ENCODE measurements at places on chromosomes 1 and 21.
A peak's percentile ranks its signal among the peaks of the same experiment; 100 is the strongest.

GRCh38 chr1:180255536-180256340, 25.7 kb downstream of the LHX4 start:
- DNase-seq = no peak

- DNase-seq = peak; percentile 20
These were observed 1.8 kb upstream of the MCOLN2 start for GRCh38 chr1:84998642-84999280.

- DNase-seq = no peak
These were observed 79.3 kb downstream of the MAP3K7CL start for GRCh38 chr21:29209696-29210095.

GRCh38 chr1:202567738-202568137, 142.5 kb downstream of the SYT2 start:
- DNase-seq = no peak

GRCh38 chr1:160405331-160405877, 5.0 kb downstream of the VANGL2 start:
- DNase-seq = no peak

DNA sequence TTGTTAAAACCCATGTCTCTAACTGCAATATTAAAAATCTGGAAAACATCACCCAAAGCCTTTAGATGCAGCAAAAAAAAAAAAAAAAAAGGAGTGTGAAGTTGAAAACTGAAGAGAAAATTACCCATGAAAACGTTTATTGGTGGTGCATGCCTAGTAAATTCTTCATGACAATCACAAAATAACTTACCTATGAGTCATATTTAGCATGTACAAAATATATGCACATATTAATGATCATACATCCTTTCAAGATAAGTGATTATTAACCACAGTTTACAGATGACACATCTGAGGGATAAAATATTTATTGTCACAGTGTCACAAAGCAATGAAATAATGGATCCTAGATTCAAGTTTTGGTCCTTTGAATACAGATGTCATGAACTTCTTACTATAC, 505.2 kb upstream of the NR5A2 start:
- no peak for DNase-seq

DNA sequence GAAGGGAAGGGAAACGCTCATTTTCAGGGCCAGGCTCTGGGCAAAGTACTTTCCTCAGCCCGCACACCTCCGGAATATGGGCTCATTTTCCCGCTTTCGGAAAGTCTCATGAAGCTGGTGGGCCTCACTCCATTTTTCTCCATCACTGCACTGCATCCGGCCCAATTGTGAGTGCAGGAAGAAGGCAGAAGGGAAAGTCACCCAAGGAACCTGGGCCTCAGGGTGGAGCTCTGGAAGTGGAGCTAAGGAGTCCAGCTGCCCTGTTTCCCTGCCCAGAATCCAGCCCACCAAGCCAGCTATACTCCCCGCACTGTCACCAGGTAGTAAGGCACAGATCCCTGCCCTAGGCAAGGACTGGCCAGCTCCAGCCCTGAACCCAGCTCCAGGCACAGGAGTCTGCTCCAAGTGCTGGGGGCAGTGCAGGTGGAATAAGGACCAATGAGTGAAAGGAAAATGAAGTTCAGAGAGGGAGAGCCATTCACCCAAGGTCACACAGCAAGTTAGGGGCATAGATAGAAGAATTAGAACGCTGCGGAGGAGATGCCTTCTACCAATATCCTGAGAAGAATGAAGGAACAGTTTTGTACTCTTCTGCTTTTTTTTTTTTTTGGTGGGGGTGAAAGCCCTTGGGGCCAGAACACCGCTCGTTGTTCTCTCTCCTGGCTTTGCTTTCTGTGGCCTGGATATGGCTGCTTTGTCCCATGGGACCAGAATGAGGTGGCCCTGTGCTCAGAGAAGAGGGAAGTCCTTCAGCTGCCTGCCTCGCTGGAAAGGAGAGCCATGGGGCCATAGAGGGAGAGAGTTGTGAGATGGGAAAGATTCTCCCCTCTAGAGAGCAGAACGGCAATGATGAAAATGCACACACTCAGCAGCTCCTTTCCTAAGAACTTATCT, 10.0 kb downstream of the LRP8 start:
- no peak for DNase-seq

DNA sequence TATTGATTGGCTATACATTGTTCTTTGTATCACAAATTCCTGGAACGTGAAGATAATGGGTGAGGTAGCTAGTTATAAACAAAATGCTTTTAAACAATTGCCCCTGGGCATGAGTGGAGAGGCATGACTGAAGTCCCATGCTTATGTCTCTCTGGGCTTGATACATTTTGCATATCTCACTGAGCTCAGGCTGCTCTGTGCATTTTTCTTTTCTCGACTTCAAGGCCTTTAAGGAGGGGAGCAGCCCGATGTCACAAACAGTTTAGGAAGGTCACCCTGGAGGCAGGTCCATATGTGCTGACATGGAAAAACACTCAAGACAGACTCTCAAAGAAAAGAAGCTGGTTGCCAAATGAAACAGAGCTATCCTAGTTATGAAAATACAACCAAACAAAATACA, 80.1 kb upstream of the PUM1 start:
- DNase-seq = no peak

DNA sequence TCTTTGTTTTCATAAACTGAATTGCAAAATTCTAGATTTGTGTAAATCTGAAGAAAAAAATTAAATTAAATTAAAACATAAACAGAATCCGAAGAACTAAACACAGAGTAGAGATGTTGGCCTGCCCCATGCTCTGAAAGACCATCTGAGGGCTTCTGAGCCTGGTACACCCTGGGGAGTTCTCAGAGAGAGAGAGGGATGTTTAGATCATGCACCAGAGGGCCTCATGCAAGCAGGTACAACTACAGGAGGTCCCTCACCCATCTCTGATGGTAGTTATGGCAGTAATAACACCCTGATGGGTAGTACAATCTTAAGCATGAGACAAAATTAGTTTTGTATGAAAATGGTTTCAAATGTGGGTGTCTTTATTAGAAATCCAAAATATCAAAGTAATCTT, 127.7 kb downstream of the TGFB2 start:
- DNase-seq = no peak

- DNase-seq = no peak
These were observed 139.3 kb upstream of the ZNF644 start for GRCh38 chr1:91161166-91161565.

DNA sequence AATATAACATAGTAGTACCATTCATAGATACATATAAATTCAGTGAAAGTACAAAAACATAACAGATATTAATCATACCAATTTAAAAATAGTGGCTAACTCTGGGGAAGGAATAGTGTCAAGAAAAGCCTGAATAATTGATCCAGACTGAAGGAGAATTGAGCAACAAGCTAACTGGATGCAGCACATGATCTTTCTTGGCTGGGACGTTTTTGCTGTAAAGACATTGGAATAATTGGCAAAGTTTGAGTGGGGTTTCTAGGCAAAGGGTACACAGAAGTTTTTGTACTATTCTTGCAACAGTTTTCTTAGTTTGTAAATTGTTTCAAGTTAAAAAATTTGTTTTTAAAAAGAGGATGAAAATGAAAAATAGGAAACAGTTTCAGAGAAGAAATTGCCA, 2.6 kb upstream of the SH3GLB1 start:
- no peak for DNase-seq

GRCh38 chr1:223328566-223328965, 35.4 kb downstream of the SUSD4 start:
- no peak for DNase-seq

DNA sequence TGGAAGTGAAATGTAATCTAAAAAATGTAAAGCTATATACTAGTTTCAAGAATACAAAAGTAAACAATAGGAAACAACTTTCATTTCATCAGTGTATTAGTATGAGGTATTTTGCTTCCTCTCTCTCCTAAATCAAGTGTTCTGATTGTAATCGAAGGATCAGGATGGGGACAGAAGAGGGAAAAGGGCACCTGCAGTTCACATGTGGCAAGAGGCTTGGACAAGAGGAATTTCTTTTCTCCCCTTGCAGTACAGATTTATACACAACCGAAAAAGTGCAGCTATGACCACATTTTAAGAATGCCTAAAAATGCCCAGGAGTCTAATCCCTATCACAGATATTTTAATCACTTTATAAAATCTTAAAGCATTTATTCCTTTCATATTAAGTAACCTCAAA, 63.7 kb downstream of the NRIP1 start:
- DNase-seq = no peak

DNA sequence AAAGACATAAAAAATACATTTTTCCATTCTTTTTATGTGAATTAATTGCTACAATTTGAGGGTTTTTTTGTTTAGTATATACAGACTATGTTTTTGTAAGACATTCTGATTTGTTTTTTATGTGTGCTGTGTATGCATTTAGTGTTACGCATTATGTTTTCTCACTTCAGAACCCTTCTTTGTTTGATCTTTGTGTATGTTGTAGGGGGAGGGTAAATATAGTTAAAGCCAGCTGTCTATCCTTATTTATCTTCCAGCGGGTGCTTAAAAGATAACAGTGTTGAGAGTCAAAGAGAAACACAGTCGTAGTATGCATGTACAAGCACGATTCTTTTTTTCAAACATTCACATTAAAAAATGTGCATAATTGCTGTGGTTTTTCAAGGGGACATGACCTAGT, 97.5 kb upstream of the KIAA1614 start:
- DNase-seq = no peak

DNA sequence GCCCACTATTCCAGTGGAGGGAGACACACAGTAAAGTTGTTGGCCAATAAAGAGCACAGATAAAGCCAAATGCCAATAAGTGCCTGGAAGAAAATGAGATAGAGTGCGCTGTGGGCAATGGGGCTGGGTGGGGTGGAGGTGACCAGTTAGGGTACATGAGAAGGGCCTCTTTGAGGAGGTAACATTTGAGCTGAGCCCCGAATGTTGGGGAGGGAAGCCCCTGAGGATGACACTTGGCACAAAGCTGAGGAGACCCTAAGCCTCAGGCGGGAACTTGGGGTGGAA, 979 bp downstream of the S100A9 start:
- no peak for DNase-seq

DNA sequence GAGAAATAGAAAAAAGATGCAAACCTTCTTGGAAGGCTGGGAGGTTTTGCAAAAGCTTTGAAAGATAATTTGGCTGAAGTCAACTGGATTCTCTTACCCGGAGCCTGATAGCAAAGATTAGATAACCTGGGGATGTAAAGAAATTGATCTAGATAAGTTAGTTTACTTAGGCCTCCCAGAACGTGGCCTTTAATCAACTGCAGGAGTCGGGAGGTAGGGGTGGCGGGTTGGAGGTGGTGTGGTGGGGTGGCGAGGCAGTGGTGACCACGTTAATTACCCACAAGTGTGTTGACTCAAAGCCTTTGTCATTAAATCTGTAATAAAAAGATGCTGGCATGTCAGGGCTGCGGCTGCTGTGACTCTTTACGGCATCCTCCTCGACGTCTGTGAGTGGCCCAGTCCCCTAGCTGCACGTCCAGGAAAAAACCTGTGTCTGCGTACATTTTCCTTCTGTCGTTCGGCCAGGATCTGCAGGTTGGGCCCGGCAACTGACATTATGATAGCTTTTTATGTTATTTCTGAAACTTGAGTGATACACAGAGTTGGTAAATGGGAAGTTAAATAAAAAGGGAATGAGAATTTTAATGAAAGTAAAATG, 51.1 kb upstream of the B3GALT2 start:
- DNase-seq = no peak

- no peak for DNase-seq
These were observed 393 bp downstream of the LYSMD1 start for GRCh38 chr1:151165281-151165737.

GRCh38 chr1:110749960-110750359, 75.2 kb upstream of the KCNA3 start:
- DNase-seq = no peak

DNA sequence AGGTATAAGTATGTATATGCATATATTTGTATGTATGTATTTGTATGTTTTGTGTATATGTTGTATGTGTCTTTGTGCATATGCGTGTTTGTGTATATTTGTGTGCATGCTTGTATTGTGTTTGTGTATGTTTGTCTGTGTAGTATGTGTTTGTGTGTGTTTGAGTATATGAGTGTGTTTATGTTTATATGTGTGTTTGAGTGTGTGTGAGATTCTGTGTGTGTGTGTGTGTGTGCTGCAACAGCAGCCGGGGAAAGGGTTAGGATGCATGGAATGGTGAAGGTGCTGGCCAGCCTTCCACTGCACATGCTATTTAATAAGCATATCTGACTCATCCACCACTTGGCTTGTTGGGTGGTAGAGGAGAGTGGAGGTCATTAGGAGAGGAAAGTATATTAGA, 46.6 kb upstream of the RAB4A start:
- no peak for DNase-seq

DNA sequence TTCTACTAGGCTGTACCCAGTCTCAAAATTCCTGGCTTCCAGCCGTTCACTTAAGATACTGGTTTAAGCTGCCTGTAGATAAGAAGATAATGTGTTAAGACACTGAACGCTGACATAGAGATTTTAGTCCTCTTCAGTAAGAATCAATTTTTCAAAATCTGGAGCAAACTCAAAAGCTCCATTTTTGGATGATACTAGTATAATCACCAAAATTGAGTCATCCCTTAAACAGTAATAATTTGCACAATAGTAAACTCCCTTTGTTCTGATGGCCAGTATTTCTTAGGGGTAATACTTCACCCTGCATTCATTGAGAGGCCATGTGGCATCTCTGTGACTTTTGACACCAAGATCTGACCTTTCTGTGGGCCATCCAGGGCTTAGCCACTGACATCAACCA, 299.8 kb upstream of the USP25 start:
- DNase-seq = no peak

- DNase-seq = no peak
These were observed 375.6 kb downstream of the BRINP2 start for GRCh38 chr1:177546346-177546745.

DNA sequence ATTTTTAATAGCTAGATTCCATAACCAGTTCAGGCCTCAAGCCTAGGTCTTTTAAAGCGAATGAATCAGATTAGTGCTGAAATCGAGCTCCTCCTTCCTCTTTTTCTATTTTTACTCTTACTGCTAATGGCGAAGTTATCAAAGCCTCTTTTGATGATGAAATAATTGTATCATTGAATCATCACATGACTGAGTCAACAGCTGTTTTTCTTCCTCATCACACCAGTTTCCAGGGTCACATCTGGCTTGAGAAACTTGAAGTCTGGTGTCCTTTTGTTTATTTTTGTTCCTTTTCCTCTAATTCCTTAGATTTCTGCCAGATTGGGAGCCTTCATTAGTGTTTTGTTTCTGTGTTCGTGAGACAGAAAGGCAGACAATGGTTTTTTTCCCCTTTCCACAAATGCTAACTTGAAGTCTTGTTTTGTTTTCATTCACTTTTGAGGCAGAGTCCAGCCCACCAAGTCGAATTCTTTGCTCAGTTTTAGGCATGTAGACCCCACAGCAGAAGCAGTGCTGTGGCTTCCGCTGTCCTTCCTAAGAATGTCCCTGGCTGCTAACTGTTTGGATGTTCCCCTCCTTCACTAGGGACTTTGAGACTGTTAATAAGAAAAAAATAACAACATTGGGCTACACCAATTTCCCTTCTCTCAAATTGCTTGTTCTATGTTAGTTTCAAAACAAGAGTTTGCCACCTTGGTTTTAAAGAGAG, 51.9 kb upstream of the FMOD start:
- DNase-seq = no peak

GRCh38 chr1:157471531-157471930, 80.8 kb downstream of the FCRL5 start:
- no peak for DNase-seq

GRCh38 chr1:51973587-51974474, 16.7 kb downstream of the RAB3B start:
- DNase-seq = no peak

All from stimulated activated CD4-positive, alpha-beta T cell treated with anti-CD3 and anti-CD28 coated beads, TNF-alpha, amount 100 ng/mL, for 4 hours (primary cell).